ENCODE measurements at places on chromosomes 13 and 19.

DNA sequence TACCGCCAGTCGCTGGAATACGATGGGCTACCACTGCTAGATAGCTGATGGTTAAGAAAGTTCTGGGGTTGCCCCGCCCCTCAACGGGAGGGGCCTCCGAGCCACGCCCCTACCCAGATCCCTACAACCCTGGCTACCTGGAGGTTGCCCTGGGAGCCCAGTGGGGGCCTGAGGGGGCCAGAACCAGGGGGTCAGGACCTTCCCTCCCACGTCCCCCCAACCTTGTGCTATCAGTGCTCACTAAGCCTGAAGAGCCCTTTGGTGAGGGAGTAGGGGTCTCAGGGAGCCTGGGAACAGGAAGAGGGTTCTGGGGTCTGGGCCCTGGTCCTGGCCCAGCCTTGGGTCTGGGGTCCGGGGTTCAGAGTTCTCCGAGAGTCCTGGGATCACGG lies 8.9 kb downstream of the OCEL1 start:
- peak; percentile 62 for DNase-seq

DNA sequence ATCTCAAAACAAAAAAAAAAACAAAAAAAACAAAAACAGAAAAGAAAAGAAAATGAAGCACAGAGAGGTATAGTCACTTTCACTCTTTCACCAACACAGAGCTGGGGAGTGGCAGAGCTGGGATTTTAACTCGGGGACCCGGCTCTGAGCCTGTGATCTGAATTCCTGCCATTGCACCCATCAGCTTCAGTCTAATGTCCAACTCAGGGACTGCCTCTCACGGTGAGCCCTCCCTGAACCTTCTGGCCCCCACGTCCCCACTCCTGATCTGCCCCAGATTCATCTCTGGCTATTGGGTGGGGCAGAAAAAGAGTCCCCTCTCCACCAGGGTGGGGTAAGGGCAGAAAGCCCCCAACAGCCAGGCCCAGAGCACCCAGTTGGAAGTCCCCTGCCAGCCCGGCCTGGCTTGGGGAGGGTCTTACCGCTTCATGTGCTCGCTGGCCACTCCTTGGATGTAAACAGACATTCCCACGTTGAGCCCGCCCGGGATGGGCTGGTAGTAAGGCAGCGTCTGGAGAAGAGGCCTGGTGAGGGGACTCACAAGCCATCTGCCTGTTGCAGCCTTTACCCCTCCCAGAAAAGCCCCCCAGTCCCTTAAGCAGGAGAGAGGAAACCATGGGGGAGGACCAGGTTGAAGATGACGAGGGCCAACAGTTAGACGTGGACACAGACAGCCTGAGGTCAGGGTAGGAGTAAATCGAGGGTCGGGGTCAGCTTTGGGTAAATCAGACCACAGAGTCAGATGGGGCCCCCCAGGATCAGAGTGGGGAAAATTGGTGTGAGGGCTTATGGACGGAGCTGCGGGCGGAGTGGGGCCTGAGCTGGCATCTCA lies 520 bp downstream of the LGALS4 start:
- DNase-seq, result no peak

DNA sequence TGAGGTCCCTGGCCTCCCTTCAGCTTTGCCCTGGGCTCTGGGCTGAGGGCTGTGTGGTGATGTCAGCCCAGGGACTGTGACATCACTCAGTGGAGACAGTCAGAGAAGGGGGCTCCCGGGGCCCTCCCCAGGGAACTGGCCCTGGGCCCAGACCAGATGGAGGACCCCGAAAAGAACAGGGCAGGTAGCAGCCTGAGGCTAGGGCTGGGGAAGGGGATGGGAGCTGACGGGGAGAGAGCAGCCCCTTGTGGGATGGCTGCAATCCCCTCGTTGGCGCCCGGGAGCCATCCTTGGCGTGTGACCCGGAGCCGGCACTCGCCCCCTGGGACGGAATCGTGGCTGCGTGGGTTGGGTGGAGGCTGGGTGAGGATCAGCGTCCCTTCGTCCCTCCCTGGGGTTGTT lies 13.6 kb downstream of the CSNK1G2 start:
- DNase-seq, result no peak

DNA sequence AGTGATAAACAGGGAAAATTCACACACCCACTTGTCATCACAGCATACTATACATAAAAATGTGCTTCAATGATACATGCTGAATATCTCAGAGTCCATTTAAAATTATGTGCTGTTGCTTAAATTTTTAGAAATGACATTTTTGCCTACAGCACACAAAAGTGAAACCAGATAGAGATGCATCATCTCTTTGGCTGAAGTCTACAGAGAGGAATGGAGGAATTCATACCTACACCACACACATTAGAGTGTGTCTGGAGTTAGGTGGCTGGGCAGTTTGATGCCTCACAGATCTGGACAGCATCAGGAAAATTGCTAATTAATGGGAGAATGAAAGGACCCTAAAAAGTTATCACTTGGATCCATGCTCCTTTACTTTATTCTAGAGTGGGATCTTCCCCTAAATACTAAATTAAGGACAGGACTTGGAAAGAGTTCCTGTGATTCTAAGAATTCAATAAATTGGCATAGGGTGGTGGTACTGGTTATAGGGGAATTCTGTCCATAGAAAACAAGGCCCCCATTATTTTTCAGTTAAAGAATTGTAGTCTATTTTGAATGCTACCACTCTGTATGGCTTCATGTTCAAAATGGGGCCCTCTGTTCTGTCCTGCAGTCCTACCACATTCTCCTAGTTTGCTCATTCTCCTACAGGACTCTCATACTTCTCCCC lies 41.3 kb downstream of the RCBTB2 start:
- DNase-seq, result no peak

DNA sequence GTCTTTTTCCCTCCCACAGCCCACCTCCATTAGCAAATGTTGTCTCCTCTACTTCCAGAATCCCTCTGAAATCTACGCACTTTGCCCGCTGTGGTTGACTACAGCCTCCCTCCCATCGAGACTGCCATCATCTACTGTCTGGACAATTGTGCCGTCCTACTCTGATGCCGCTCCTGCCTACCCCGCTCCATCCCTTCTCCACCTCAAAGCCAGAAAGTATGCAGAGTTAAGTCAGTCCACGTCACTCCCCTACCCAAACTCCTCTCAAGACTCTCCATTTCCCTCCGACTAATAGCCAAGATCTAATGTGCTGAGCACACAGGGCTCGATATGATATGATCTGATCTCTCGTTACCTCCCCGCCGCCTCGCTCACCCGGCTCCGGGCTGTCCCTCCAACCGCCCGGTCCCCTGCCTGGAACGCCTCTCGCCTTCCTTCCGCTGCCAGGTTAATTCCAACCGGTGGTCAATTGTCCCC lies 556 bp downstream of the CACTIN start:
- peak; percentile 14 for DNase-seq

DNA sequence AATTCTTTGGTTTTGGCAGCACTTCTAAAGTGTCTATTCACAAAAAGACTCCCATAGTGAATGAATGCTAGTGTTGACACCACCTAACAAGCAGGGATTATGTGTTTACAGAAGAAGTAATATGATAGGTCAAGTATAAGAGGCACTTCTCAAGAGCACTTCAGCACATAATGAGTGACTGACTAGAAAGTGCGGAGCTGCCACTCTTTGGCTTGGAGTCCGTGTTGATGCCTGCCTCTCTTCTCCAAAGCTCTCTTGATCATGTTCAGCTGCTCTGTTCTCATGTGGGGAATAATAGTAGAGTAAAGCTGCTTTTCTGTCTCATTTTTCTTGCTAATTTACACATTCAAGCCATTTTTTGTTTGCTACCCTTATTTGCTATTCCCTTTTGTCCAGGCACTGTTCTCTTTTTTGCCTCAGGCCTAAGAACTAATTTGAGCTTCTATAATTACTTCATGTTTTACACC lies 22.7 kb upstream of the MAB21L1 start:
- DNase-seq, result no peak

- DNase-seq, result no peak
These were observed 114.1 kb downstream of the TNFSF13B start for GRCh38 chr13:108383667-108384066.

All from stimulated activated CD4-positive, alpha-beta T cell treated with anti-CD3 and anti-CD28 coated beads, Interleukin-12 subunit alpha, Interleukin-12 subunit beta, amount 100 ng/mL, for 4 hours (primary cell).